Activated CD4-positive, alpha-beta T cell treated with anti-CD3 and anti-CD28 coated beads for 36 hours (primary cell): ENCODE measurements at places on chromosomes 12 and 14.

DNA sequence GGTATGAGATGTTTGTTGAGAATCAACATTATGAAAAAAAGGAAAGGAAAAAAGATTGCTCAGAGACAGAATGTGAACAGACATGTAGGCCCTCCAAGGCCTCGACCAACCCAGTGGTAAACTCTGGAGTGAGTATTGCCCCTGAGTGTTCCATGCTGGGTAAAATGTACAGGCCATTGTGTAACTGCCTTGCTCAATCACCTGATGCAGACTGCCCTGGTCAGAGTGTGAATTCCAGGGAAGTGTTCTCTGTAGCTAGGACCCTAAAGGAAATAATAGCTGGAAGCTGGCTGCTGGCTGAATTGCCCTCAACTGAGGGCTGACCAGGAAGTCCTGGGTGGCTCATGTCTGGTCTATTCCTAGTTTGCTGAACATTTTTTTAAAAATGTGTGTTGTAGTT lies 1081.4 kb upstream of the LRFN5 start:
- no peak for DNase-seq

DNA sequence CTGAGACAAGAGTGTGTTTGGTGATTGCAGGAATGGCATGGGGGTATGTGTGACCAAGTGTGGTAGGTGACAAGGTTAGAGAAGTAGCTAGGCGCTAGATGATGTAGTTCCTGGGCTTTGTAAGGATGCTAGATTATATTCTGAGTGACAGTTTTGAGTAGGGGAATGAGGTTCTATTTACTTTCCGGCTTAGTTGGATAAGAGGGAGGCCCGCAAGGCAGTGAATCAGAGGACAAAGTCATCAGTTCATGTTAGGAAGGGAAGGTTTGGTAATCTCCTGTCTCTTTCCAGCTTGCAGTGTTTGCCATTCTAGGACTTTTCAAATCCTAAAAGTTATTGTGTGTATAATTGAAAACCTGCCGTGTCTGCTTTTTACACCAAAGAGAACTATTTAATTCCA lies 45.0 kb downstream of the CFAP54 start:
- DNase-seq, result no peak

GRCh38 chr12:90004319-90005074 lies 295.9 kb upstream of the ATP2B1 start:
- DNase-seq, result no peak

- no peak for DNase-seq
Observed at GRCh38 chr12:71448150-71448581, 8.6 kb downstream of the LGR5 start.

DNA sequence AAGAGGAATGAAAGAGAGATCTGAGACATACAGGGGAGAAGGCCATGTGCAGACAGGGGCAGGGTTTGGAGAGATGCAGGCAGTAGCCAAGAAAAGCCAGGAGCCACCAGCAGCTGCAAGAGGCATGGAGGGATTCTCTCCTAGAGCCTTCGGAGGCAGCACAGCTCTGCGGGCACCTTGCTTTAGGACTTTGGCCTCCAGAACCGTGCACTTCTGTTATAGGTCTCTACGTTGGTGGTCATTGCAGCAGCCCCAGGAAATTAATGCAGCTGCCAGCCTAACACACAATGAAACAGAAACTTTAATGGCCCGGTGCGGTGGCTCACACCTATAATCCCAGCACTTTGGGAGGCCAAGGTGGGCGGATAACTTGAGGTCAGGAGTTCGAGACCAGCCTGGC lies 14.7 kb upstream of the VRK1 start:
- DNase-seq, result no peak

DNA sequence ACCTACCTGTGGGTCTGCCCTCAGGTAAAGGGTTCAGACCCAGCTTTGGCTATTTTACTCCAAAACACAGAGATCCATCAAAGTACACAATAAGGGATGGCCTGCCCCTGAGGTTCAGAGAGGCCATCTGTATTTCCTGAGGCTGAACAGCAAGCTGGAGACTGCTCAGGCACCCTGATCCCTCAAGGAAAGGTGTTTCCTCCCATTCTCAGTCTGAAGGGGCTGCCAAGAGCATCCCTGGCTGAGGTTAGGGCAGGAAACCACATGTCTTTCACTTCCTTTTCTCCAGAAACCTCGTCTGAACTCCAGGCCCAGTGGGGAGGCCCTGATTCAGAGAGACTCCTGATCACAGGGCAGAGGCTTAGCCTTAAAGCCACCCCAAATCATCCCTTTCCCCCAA lies 1.5 kb downstream of the RILPL1 start:
- DNase-seq, result peak; percentile 27

DNA sequence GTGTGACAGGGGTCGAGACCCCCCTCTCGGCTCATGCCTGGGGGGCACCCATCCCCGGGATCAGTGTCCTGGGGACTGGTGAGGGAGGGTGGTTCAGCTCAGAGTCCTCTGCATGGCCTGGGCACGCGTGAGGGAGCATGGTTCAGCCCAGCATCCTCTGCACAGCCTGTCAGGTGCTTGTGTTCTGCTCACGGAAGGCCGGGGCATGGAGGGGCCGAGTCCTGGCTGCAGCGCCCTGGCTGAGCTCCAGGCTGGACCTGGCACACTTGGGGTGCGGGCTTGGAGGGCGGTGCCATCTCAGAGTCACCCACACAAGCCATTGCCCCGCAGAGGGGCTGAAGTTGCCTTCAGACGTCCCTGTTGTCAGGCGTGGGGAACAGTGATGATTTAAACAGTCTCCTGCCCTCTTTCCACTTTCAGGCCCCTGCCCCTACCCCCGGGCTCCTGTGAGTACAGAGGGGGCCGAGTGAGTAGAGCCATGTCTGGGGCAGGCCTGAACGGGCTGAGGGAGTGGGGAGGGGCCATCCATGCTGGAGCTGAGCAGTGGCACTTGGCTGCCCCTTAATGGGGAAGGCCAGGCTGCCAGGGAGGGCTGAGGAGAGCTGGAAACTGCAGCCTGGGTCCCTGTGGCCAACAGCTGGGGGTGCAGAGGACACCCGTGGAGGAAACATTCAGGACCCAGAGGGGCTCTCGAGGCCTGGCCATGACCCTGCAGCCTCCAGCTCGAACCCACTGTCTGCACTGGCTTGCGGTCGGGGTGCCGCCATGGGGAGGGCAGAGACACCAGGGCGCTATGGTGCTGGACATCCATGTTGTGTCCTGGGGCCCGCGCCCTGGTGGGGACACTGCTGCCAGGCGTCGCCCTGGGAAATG lies 22.5 kb downstream of the FBRSL1 start:
- no peak for DNase-seq

GRCh38 chr14:49786315-49786714 lies 18.4 kb downstream of the KLHDC2 start:
- DNase-seq, result no peak

GRCh38 chr12:126389961-126390360 lies 1324.7 kb downstream of the AACS start:
- no peak for DNase-seq

- DNase-seq, result no peak
Observed at GRCh38 chr14:76904100-76904739, 78.0 kb downstream of the LRRC74A start.

GRCh38 chr14:88104710-88105109 lies 99.8 kb downstream of the GPR65 start:
- DNase-seq, result no peak

- no peak for DNase-seq
Observed at GRCh38 chr14:52703225-52703624, 3.8 kb upstream of the PSMC6 start.

DNA sequence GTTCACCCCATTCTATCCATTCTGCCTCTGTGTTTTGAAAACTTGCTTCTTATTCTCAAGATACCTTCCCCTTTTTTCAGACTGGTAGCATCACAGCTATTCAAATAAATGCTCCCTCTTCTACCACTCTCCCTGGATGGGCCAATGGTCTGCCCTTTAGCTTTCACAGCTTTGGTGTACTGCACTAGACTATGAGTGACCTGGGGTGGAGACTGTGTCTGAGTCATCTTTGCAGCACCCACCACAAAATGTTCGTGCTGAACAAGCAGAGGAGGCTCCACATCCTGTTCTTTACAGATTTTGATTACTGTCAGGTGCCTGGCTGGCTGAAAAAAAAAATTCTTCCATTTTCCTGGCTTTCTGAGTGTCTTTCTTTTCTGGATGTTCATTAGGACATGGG lies 1104.1 kb upstream of the TMEM132C start:
- DNase-seq, result peak; percentile 62

DNA sequence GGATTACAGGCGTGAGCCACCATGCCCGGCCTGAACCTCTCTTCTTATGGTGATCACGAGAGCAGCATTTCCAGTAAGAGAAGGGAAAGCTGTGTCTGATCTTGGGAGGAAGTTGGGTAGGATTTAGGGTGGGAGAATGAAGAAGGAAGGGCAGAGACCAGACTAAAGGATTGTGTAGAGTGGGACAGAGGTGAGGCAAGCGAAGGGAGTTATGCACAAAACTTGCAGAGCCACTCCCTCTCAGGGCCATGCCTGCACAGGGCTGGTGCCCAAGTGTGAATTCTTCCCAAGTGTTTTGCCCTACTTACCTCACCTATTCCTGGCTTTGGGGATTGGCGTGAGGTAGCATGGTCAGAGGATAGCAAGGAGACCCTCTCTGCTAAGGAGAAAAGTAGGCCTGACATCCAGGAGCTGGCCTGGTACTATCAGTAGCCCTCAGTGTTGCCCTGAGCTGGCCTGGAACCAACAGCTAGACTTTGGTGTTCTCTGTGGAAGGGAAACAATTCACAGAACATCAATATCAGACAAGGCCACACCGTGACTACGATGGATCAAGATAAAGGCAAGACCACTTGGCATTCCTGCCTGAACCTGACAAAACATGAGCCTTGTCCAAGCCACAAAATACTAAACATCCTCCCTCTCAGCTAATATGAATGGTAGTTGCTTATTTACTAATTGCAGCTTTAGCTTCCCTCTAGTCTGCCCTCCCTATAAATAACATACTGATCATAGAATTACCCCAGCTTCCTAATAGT lies 201.0 kb upstream of the AMIGO2 start:
- DNase-seq, result no peak

DNA sequence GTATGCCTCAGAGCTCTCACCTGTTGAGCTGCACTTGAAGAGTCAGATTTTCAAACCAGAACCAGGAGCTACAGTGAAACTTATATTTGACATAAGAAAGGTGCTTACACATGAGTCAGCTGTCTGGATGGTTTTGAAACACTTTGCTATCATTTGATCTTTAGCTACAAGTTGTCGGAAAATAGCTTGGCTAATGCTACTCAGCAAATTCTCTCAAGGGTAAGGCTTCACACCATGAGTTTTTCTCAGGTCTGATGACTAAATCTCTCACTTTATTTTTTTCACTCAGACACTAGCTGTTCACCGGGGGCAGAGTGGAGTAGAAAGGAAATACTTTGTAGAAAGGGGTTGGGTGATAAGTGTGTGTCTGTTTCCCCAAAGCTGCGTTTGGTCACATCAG lies 171.8 kb downstream of the FLRT2 start:
- no peak for DNase-seq

GRCh38 chr14:68589447-68590200 lies 203.2 kb downstream of the ZFP36L1 start:
- DNase-seq, result no peak

GRCh38 chr12:51626629-51627028 lies 35.6 kb downstream of the SCN8A start:
- no peak for DNase-seq

DNA sequence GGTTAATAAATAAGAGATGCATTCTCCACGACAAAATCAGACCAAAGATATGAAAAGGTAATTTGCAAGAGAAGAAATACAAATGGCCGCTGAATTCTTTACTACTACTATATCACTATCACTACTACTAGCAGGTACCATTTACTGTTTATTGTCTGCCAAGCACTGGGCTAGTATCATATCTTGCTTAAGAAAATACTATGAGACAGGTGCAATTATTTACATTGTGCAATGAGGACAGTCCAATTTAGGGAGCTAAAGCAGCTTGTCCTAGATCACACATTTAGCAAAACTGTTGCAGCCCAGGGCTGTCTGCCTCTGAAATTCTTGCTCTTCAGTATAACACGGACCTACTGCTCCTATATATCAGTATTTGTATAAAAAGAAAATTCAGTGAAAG lies 52.8 kb downstream of the CRADD start:
- DNase-seq, result no peak

GRCh38 chr14:102757646-102758045 lies 19.6 kb upstream of the TRAF3 start:
- no peak for DNase-seq

GRCh38 chr14:65696801-65697200 lies 284.3 kb downstream of the FUT8 start:
- no peak for DNase-seq

DNA sequence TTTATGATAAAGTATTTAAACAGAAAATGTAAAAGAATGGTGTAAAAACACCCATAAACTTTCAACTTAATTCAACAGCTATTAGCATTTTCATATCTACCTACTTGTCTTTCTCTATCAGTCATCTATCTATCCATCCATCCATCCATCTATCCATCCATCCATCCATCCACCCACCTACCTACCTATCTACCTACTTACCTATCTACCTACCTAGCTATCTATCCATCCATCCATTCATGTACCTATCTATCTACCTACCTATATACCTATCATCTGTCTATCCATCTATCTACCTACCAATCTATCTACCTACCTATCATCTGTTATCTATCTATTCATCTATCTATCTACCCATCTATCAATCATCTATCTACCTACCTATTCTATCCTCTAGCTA lies 8.5 kb downstream of the NOS1 start:
- no peak for DNase-seq

DNA sequence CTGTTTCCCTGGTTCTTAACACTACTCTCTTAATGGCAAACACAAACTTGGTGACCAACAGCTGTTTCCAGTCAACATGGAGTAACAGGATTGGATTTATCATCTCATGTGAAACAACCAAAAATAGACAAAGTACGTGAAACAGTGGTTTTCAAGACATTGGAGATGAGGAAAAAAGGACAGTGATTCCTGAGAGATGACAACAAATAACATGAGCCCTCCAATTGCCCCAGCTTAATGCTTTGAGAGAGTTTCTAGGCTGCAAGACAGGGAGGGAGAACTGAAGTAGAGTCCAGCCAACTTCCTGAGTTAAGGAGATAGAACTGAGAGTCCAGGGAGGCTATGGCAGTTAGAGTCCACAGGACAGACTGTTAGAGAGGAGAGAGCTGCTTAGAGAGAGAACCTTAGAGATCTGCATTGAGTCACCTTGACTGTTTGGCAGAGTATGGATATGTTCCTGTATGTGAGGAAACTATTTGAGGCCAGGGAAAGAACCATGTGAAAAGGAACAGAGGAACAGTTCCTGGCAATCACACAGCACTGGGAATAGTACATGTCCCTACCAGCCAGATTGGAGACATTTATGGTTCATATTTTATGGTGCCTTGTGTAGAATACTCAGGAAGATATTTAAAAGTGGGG lies 106.4 kb downstream of the PCNX1 start:
- no peak for DNase-seq

DNA sequence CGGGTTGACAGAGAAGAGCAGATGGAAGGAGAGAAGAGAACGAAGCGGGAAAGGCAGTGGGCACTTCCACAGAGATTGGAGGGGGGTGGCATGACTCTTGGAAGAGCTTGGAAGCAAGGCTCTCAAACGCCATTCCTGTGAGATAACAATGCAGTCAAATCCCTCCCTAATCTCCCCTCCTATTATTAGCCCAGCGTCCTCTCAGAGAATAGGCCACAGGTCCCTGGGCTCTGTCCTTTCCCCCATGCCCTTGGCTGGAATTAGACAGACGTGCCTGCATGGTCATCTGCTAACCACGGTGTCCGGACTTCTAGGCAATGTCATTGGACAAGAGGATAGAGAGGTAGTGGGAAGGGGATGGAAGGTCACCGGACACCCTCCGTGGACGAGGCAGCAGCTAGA lies 8.0 kb upstream of the MYH7 start:
- no peak for DNase-seq
